Activated T-helper 1 cell treated with anti-CD3 and anti-CD28 coated beads, Interleukin-12 subunit alpha, Interleukin-12 subunit beta, Interleukin-2, Interleukin-4 antibody, amounts not matched to agents 30 ng/mL and 10 ng/mL and 1 ng/mL, durations not matched to agents 14 hours and 24 hours and 36 hours (primary cell): ENCODE measurements at places on chromosomes 5 and 9. TPM values are rescaled to one million over a fixed set of nuclear protein-coding genes. Genes with fewer than 3 reads are reported as not detected.

FAM78A gene
- total RNA-seq = 52.8 and 54.3 TPM in 2 replicates

EQTN gene
- not detected in 2 replicates for total RNA-seq

LVRN gene
- not detected in 2 replicates for total RNA-seq

PKN3 gene
- 17.7 and 19.3 TPM in 2 replicates for total RNA-seq

SLCO4C1 gene
- 0.22 and 0.26 TPM in 2 replicates for total RNA-seq

COL23A1 gene
- total RNA-seq = not detected in 2 replicates

SMIM23 gene
- total RNA-seq = not detected in 2 replicates

PCDHGC4 gene
- total RNA-seq = not detected in 2 replicates

COL27A1 gene
- 6.1 and 7.4 TPM in 2 replicates for total RNA-seq

TMEM252 gene
- not detected in 2 replicates for total RNA-seq
